ENCODE measurements at places on chromosomes 1 and 21. TPM values are rescaled to one million over a fixed set of nuclear protein-coding genes. Genes with fewer than 3 reads are reported as not detected.

The C1orf167 gene
- not detected for total RNA-seq

The SKI gene
- 32.3 TPM for total RNA-seq

The ESRRG gene
- total RNA-seq, result not detected

The THRAP3 gene
- total RNA-seq, result 110 TPM

The FCRLA gene
- not detected for total RNA-seq

The MTARC1 gene
- not detected for total RNA-seq

The ANGPTL1 gene
- total RNA-seq, result not detected

The F3 gene
- 0.23 TPM for total RNA-seq

The RBBP5 gene
- 28.4 TPM for total RNA-seq

The CD247 gene
- 178 TPM for total RNA-seq

The RXRG gene
- total RNA-seq, result not detected

The DDR2 gene
- 0.25 TPM for total RNA-seq

The KCNT2 gene
- total RNA-seq, result not detected

The CTSS gene
- total RNA-seq, result 47.1 TPM

The AGL gene
- total RNA-seq, result 21.8 TPM

The C1orf74 gene
- total RNA-seq, result 2.8 TPM

The BATF3 gene
- total RNA-seq, result 400 TPM

The INSRR gene
- total RNA-seq, result 0.30 TPM

The ADAMTS1 gene
- not detected for total RNA-seq

The CHIT1 gene
- 4.7 TPM for total RNA-seq

The DPT gene
- not detected for total RNA-seq

The STX12 gene
- 25.0 TPM for total RNA-seq

The ZBTB37 gene
- total RNA-seq, result 14.9 TPM

The OR2T2 gene
- total RNA-seq, result not detected

The HAO2 gene
- not detected for total RNA-seq

The TPTE gene
- total RNA-seq, result not detected

The CD1D gene
- total RNA-seq, result not detected

The TBX19 gene
- total RNA-seq, result 7.2 TPM

The OR6N1 gene
- not detected for total RNA-seq

The CD48 gene
- total RNA-seq, result 220 TPM

The G0S2 gene
- 25.9 TPM for total RNA-seq

The ATP1A1 gene
- 177 TPM for total RNA-seq

The VANGL2 gene
- total RNA-seq, result 0.28 TPM

The RHOU gene
- 0.88 TPM for total RNA-seq

The STIL gene
- 26.8 TPM for total RNA-seq

The KAZN gene
- total RNA-seq, result 0.58 TPM

The LAX1 gene
- total RNA-seq, result 24.3 TPM

Measured in activated T-cell treated with anti-CD3 and anti-CD28 coated beads, Interleukin-2, amount 50 U/mL, for 72 hours (primary cell).